Amniotic stem cell (primary cell): ENCODE measurements at places on chromosomes 1 and 21.

GRCh38 chr1:169240449-169241232 lies 127.0 kb downstream of the NME7 start:
- no peak for DNase-seq

GRCh38 chr1:187956975-187957374 lies 1128.2 kb downstream of the PLA2G4A start:
- no peak for DNase-seq

- DNase-seq: no peak
Measured at GRCh38 chr1:181124291-181124751, 35.8 kb downstream of the IER5 start.

DNA sequence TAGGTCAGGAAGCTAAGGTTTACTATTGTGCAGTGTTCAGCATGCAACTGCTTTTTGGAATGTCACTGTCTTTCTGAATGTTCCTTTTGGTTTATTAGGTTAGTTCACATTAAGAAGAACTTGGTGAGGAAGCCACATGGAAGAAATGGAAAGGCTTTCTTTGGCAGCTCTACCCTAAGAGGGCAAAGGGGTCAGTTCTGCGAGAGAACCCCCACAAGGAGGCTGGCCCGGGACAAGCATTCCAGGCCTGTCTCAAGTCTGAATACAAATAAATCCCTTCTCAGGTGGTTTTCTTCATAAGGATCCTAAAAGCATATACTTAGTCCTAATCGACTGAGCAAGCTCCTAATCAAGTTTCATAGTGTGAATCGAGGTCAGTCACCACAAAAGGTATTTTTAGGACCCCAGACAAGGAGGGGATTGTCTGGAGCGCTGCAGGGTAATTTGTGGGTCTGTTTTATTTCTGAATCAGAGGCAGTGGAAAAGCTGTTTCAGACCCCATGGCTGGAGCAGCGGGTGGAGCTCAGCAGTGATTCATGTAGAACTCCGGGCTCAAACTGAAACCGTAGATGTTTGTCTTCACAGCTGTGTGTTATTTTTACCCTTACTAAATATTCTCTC lies 63.3 kb downstream of the ERG start:
- no peak for DNase-seq

GRCh38 chr1:22289307-22289995 lies 146.6 kb upstream of the WNT4 start:
- DNase-seq: no peak

- DNase-seq: no peak
Measured at GRCh38 chr1:13812456-13813397, 112.7 kb downstream of the PRDM2 start.

GRCh38 chr21:33197496-33197895 lies 32.2 kb upstream of the IFNAR2 start:
- DNase-seq: no peak

- no peak for DNase-seq
Measured at GRCh38 chr1:84398175-84399155, at the start of gene DNASE2B. DNASE2B (plus strand) TSS chr1:84398484; CDS start chr1:84398565, 81 bp downstream.

DNA sequence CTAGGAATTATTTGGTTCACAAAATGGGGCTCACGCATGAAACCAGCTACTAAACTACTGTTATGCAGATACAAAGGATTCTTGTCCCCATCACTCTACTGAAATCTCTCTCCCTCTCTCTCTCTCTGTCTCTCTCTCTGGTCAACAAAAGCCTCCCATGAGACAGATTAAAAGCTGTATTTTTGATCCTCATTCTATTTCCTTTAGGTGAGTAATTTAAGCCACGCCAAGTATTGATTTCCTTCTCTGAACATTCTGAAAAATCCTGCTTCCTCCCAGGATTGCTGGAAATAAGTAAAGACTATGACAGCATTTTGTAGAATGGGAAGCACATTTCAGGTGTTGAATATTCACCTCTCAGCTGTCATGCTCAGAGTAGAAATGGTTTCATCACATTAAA lies 43.7 kb downstream of the PRDX6 start:
- DNase-seq: no peak

GRCh38 chr1:222233444-222234158 lies 314.3 kb downstream of the HHIPL2 start:
- DNase-seq: no peak

GRCh38 chr1:184416946-184417345 lies 30.1 kb downstream of the C1orf21 start:
- no peak for DNase-seq

DNA sequence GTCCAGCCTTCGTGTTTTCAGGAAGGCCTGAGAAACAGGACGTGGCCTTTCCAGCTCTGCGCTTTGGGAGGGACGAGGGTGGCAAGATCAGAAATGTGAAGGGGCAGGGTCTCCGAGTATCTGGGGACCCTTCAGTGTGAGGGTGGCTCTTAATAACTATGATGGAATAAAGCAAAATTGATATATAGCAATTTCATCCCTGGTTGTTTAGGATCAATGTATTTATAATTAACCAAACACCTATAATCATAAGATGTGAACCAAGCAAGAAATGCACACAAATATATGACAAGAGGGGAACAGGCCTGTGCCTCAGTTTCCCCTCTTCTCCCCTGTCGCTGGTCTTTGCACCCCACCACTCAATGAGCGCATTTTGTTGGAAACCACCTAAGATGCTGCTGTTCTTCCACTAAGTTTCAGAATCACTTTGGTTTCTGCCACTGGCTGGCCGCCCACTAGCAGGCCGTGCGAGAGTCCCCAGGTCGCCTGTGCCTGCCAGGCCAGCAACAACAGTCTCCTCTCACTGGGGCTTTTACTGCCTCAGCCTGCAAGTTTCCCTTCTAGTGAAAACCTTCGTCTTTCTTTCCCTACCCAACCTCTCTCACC lies 36.6 kb downstream of the UBASH3A start:
- DNase-seq: no peak

- no peak for DNase-seq
Measured at GRCh38 chr21:46371204-46372013, 47.5 kb downstream of the PCNT start.

- DNase-seq: no peak
Measured at GRCh38 chr1:9375912-9376311, 83.2 kb downstream of the SPSB1 start.

DNA sequence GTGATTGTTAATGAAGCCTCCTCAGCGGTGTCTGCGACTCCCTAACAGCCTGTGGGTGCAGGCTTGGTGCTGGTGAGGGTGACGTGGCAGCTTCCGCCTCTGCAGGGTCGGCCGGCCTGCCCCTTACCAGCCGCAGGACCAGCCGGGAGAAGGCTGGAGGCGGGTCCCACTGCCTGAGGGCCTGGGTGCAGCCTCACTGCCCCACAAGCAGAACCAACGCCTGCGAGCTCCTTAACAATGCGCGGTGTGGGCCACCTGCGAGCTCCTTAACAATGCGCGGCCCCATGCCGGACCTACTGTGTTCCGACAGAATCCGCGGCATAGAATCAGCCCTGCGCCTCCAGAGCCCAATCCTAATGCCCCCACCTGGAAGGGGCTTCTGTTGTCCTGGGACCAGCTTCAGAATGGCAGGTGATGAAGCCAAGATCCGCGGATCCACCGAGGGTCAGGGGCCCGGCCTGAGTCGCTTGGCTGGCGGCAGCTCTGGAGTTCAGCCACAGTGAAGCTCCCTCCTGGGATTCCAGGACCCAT lies 54.4 kb upstream of the AJAP1 start:
- no peak for DNase-seq

DNA sequence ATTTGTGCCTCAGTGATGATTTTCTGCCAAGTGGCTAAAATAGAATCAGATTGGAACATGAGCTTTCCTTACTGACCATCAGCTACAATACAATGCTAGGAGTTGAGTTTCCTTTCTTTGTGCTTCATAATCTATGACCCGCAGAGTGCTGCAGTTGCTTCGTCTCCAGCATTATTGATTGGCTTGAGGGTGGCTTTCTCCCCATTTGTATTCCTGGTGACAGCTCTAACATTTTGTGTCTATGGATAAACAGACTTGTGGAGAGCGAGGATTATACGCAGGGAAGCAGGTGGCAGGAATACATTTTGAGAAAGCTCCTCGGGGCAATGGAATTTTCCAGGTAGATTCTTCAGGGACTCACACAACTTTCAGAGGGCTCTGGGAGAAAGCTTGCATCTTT lies 223.2 kb downstream of the HHAT start:
- DNase-seq: no peak

GRCh38 chr1:56561227-56562019 lies 17.9 kb downstream of the PLPP3 start:
- no peak for DNase-seq

- DNase-seq: no peak
Measured at GRCh38 chr21:25361097-25361496, 246.2 kb downstream of the MRPL39 start.

- no peak for DNase-seq
Measured at GRCh38 chr1:246510147-246511030, 3.3 kb upstream of the SMYD3 start.

GRCh38 chr1:210294999-210295745 lies 33.5 kb upstream of the HHAT start:
- DNase-seq: peak; percentile 20

DNA sequence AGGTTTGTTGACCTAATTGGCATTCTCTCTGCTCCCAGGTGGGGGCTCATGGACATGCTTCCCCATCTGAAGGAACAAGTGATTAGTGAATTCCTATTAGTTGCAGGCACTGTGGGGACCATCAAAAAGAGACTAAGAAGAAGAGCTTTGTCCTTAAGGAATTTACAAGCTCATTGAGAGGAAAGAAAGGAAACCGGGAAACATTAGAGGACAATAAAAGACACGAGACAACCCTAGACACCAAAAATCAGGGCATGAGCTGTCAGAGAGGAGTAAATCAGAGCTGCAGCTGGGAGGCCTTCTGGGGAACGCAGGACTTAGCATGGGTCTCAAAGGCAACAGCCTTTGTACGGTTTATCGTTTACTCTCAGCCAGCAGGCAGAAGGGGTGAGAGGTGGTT lies 45.1 kb downstream of the BACE2 start:
- DNase-seq: no peak

GRCh38 chr1:230507236-230507635 lies 81.1 kb upstream of the PGBD5 start:
- no peak for DNase-seq

GRCh38 chr1:109027841-109028240 lies 14.1 kb downstream of the WDR47 start:
- no peak for DNase-seq

DNA sequence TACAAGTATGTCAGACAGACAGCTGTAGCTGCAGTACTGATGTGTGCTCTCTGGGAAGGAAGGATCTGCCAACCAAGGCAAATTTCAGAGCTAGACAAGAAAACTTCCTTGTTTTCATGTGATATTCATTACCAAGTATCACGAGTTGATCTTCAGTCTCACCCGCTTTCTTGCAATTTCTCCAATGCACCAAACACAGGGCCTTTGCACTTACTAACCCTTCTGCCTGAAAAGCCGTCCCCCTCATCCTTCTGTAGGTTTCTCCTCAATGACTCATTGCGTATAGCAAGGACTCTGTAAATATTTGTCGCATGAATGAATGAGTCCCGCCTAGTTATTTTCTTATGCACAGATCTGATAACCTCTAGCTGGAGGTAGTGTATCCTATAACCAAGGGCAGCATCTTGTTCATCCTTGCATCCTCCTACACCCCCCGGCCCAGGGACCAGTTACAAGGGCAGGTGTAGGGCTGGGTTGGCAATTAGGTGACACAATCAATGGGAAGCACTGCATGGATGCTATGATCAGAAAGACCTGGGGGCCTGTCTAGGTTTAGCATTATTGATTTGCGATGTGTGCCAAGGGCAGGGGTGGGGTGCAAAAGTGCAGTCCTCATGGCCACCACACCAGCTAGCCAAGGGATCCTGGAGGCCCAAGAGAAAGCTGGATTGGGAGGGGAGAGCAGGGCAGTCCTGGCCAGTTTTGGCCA lies 51.4 kb upstream of the GPR157 start:
- DNase-seq: no peak

- no peak for DNase-seq
Measured at GRCh38 chr1:190403402-190403801, 74.3 kb downstream of the BRINP3 start.

GRCh38 chr1:29649189-29650040 lies 413.1 kb downstream of the PTPRU start:
- no peak for DNase-seq

DNA sequence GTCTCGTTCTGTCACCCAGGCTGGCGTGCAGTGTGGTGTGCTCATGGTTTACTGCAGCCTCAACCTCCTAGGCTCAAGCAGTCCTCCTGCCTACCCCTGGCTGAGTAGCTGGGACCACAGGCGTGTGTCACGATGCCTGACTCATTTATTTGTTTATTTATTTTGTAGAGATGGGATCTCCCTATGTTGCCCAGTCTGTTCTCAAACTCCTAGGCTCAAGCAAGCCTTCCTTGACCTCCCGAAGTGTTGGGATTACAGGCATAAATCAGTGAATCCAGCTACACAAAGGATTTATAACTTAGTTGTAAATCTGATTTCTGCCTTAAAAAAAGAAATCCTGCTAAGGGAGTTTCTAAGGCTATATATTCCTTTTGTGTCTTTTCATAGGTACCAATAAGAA lies 30.5 kb upstream of the ZNF496 start:
- DNase-seq: no peak

- no peak for DNase-seq
Measured at GRCh38 chr1:64578270-64578973, 108.5 kb downstream of the CACHD1 start.

DNA sequence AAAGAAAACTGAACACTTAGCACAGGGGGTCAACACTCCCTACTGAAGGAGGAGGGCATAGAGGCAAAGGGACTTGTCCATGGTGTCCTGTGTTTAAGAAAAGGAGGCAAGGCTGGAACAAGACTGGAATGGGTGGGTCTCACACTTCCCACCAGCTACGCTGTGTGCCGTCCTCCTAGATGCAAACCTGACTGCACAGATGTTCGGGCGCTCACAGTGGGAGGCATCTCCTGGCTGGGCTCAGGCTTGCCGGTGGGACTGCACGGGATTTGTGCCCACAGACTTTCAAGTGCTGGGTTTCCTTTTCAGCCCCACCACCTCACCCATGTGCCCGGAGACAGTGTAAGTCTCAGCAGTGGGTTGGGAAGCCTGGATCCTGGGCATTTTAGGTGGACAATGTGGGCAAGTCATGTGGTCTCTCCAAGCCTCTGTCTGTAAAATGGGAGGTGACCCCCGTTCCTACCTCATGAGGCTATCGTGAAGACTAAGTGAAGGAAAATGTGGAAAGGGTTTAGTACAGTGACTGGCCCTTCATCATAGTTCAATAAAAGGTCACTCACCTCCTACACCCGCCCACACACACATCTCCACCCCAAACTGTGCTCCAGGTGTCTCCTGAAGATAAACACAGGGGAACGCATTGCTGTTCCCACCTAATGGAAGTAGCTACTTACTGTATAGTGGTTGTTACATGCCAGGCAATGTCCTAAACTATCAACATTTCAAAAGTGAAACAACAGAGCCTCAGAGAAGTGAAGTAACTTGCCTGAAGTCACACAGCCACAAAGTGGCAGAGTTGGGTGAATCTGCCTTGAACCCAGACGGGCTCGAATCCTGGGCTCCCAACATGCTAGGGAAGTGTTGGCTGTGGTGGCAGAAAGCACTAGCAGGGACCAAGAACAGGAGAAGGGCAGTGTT lies 36.0 kb downstream of the ATP1A1 start:
- DNase-seq: no peak

- no peak for DNase-seq
Measured at GRCh38 chr1:204032642-204033235, 40.2 kb upstream of the SOX13 start.
